GM18507 (cell line): ENCODE measurements at places on chromosomes 16 and 17.

- no peak for DNase-seq
Observed at GRCh38 chr17:41848788-41849187, 11.2 kb downstream of the KLHL10 start.

DNA sequence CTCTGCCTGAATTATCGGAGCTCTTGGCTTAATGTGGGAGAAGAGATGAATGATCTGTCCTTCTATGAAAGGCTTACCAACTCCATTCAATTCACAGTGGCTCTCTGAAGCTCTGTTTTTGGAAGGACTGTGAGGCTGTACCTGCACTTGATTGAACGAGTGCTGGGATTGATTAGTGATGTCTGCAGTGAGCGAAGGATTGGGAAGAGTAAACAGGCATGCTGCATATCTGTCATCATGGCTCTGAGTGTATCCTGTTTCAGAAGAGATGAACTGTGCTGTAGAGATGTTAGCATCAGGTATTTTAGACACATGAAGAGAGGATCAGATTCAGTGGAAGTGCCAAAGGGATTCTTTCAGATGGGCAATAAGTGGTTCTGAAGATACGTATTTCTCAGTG is 564.0 kb downstream of the MAF start:
- no peak for DNase-seq

DNA sequence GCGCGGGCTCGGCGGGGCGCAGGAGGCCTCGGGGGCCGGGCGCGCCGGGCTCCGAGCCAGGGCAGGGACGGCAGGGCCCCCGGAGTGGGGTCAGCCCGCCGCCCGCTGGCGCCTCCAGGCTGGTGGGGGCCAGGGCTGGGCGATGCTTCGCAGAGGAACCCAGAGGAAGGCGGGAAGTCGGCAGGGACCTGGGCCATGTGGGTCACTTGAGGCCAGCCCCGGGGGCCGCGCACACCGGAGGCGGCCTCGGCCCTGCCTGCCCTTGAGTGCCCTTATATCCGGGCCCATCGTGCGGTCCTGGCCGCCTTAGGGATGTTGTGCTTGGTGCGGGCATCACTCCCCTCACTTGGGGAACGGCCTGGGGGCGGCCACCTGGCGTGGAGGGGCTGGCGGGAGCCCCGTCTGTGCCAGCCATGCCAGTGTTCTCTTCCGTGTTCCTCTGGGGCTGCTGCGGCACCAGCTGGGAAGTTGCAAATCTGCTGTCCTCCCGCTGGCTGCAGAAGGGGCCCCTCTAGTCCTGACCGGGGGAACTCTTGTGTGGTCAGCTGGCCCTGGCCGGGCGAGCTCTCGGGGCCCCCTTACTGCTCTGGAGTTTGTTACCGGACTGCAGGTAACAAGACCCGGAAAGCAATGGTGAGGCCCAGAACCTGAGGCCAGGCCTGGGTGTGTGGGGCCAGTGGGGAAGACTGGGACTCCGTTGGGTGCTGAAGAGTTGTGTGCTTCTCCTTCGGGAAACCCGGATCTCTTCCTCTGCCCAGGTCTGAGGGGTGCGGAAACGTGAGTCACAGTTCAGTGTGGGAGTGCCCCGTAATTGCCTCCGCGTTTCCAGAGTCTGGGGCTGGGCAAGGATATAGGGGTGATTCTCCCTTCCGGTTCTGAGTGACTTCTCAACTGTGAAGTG is 849 bp downstream of the CAPN15 start:
- no peak for DNase-seq

DNA sequence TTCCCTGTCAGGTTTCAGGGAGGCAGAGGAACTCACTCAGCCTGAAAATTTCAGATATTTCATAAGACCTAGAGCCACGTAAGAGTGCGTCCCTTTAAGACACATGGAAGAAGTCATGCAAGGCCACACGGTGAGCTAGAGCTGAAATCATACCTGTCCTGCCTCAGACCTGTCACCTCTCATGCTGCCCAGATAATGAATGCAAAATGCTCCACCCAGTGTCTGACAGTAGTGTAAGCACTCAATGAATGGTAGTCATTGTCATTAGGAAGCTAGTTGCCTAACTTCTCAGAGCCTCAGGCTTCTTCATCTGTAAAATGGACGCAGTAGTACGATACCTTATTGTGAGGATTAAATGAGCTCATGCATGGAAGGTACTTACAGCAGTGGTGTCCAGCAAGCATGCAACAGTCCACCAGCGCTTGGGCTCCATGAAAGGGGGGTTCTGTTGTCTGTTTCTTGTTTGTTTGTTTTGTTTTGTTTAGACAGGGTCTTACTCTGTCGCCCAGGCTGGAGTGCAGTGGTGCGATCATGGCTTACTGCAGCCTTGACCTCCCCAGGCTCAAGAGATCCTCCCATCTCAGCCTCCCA is 60.7 kb downstream of the WSB1 start:
- DNase-seq: no peak

GRCh38 chr17:57626520-57627210 is 118.4 kb downstream of the CCDC182 start:
- DNase-seq: no peak

GRCh38 chr16:4987250-4987579 is 29.1 kb downstream of the SEC14L5 start:
- DNase-seq: no peak

- no peak for DNase-seq
Observed at GRCh38 chr16:65445313-65446260, 323.7 kb upstream of the CDH11 start.

DNA sequence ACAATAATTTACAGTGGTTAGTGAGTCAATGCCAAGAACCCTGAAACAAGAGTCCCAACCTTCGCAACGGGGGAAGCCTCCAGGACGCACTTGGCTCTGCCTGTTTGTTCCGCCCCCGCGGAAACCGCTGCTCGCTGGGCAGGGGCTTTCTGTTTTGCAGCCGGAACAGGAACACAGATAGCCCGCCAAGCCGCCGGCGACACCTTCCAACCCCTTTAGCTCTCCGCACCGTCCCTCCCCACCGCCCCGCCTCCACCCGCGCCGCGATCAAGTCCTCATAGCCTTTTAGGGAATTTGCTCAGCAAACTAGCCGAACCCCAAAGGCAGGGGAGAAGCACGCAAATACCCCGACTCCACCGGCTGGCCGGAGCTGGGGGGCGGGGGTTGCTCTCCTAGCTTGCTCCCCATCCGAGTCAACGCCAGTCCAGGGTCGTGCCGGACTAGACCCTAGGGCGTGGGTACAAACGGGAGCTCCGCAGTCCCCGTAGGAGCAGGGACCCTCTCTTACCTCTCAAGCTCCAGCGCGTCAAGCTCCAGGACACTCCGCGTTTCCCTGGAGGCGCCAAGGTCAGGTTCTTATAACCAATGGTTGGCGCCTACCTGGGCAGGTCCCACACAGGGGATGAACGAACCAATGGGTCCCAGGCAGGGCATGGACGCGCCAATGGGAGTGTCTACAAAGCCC is at the start of gene SLFN13:
TSS of gene SLFN13 (minus strand) at position 553 of the 685 bp plus-strand sequence. CDS start 3,086 bp downstream, outside the sequence.
- DNase-seq: peak; percentile 64

DNA sequence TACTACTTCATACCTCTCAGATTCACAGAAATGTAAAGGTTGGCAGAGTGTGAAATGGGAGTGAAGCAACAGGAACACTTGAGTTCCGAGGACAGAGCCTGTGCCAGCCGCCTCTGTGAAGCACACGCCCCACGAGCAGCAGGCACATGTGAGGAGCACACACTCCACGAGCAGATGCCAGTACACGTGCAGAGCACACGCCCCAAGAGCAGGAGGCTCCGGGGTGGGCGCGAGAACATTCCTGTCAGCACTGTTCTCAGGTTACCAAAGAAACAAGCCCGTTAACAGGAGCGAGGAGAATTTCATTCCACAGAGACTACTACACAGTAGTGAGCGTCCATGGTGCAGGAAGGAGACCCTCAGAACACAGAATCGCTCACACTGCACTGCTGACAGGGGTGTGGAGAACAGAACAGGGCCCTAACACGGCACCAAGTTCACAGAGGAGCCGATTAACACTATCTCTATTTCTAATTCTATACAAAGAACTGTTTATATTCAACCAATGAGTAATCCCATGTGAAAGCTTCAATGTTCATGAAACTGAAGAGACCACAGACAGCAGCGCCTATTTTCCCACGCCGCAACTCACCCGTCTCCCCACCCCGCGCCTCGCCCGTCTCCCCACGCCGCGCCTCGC is 40.1 kb downstream of the KLHDC4 start:
- DNase-seq: no peak

DNA sequence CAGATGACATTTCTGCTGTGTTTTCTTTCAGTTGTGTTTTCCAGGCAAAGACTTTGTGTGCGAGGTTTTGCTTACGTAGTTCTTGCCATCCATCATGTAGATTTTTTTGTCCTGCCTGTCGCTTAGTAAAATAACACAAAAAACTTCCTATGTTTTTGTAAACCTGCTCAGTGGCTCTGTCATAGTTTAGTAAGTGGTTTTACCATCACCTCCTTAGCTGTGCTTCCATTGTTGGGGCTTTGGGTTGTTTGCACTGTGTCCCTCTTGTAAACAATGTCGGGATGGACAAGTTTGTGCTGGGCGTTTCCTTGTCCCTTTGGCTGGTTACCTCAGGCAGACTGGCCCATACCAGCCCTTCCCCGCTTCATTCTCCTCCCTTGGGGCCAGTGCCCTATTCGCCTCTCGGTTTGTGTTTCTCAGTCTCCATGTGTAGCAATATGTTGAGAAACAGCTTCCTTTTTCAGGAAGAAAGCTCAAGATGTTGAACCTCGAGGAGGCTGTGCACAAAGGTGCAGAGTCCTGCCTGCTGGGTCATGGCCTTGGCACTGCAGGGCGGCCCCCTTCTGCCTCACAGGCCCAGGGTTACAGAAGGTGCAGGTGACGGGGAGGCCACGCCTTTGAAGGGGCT is 74.6 kb downstream of the KSR1 start:
- DNase-seq: no peak

- DNase-seq: no peak
Observed at GRCh38 chr17:63571632-63572310, 21.5 kb downstream of the DCAF7 start.

DNA sequence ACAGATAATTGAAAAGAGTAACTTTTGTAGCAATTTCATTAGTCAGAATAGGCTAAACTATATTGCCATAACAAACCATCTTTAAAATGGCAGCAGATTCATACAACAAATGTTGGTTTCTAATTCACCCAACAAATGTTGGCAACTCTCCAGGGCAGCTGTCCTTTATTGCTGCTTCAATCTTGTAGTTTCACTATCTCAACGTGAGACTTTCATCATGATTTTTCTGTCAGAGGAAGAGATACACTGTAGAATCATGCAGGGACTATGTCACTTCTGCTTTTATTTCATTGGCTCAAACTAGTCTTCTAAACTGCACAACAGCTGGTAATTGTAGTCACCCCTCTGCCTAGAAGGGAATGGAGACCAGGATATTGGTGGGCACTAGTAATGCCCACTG is 174.2 kb downstream of the TANC2 start:
- no peak for DNase-seq

DNA sequence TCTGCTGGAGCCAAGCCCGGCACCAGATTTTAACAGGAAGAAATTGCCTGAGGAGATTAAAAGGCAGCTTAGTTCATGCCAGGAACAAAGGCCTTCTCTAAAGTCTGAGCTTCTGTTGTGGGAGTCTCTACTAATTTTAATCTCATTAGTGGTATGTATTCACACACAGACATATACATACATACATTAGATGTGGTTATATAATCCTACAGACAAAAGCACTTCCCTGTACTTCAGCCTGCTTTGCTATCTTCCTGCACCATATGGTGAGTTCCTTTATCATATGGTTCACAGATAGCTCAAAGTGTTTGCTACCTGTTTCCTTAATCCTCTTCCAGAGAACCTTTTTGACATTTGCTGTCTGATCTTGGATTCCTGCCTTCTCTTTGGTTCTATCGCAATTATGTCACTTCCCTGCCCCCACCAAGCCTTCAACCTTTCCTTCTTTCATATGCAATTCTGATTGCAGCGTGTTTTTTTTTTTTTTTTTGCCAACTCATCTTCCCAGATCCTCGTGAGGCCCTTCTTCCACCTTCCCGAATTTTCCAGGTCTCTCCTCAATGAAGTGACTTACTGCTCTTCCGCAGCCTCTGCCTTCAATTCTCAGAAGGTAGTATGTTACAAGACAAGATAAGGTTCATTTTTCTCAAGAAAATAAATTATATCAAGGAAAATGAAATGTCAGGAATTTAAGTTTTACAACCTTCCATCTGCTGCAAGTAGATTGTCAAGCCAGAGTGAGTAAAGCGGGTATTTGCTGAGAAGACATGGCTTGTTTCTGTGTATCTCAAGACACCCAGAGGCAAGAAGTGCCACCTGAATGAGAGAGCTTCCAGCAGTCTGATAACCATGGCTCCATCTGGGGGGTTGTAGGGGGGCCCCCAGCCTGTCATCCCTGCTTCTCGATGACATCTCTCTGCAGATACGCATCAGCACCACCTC is 120.2 kb upstream of the CACNG3 start:
- DNase-seq: no peak

- no peak for DNase-seq
Observed at GRCh38 chr16:50378417-50378816, 9.6 kb upstream of the BRD7 start.

- peak; percentile 75 for DNase-seq
Observed at GRCh38 chr17:74961657-74962350, 10.8 kb downstream of the HID1 start.

DNA sequence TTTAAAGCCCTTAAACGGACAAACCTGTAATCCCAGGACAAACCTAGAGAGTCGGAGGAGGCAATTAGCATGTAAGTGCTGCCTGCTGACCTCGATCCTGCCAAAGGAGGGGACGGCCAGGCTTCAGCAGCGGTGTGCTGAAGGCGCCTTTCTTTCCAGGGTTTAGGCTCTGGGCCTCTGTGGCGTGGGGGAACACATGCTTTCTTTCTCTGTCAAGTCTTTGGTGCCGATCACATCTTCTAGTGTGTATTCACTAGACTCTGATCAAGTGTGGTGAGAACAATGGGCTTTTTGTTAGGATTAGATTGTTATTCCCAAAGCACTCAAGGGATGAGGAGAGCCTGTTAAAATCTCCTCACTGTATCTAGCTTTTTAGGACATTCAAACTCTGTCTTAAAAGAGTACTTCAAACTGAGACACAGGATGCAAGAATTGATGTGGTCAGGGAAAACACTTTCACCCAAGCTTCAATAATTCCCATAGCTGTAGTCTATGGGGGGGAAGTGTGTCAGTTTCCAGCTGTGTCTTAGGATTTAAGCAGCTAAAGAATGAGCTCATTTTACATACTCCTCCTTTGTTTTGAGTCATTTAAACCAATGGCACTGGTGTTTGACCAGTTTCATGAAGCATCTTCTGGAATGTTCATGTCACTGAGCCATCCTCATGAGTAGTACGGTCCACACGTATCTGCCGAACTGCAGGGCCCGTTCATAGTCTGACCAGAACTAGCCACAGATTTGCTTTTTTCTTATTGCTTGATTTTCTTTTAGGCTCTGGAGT is 51.2 kb downstream of the RPA1 start:
- DNase-seq: no peak

GRCh38 chr16:23611936-23612335 is 15.8 kb upstream of the NDUFAB1 start:
- no peak for DNase-seq
